Activated CD8-positive, alpha-beta memory T cell treated with anti-CD3 and anti-CD28 coated beads for 1 hour (primary cell): ENCODE measurements at places on chromosomes 4 and X.

DNA sequence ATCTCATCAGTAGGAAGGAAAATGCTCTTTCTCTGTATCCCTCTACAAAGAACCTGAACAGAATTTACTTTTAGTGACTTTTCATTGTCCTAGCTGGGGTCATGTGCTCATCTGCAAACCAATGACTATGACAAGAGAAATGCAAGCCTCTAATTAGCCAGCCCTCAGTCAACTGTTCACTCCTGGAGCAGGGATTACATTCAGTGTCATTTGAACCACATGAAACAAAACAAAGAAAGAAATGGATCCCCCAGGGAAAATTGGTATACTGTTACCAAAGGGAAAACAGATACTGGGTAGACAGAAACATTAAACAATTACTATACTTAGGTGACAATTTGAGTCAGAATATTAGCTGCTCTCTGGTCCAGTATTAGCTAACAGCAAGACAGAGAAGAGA is 173.6 kb downstream of the RCHY1 start:
- DNase-seq: no peak

DNA sequence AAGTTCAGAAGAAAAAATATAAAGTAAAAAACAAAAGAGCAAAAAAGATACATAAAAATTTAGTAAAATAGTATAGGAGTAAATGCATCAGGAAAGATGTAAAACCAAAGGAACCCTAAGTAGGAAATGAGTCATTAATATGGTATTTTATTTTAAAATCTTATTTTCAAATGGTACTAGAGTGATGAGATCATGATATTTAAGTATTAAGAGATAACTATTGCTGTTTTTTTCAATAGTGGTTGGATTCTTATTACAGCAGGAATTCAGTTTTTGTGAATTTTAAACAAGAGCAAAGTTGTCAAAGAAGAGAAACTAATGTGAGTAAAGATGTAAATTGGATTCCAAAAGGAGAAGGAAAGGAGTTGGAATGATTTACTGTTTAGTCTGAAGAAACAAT is 20.0 kb downstream of the EMCN start:
- DNase-seq: no peak

DNA sequence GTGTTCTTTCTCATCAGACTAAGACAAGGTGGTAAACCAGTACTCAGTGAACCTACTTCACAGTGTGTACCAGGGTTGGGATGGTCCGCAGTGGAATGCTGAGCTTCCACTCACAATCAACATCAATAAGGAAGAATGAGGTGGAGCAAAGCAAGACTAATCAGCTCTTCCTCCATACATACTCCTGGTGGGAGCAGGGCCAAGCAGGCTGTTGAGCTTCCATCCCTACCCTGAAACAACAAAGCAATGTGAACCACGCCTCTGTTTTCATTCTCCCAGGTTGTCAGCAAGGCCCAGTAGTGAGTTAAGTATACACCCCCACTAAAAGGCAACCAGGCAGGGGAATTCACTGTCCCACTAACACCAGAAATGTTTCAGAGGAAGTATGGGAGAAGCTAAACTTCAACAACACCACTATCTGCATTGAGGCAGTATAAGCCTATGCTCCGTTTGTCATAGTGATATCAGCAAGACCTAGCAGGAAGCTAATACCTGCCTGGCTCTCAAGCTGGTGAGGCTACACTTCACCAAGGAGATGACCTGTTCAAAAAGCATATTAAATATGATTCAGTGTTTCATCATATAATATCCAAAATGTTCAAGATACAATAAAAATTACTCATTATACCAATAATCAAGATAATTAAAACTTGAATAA is 109.5 kb downstream of the DDX60 start:
- DNase-seq: no peak

DNA sequence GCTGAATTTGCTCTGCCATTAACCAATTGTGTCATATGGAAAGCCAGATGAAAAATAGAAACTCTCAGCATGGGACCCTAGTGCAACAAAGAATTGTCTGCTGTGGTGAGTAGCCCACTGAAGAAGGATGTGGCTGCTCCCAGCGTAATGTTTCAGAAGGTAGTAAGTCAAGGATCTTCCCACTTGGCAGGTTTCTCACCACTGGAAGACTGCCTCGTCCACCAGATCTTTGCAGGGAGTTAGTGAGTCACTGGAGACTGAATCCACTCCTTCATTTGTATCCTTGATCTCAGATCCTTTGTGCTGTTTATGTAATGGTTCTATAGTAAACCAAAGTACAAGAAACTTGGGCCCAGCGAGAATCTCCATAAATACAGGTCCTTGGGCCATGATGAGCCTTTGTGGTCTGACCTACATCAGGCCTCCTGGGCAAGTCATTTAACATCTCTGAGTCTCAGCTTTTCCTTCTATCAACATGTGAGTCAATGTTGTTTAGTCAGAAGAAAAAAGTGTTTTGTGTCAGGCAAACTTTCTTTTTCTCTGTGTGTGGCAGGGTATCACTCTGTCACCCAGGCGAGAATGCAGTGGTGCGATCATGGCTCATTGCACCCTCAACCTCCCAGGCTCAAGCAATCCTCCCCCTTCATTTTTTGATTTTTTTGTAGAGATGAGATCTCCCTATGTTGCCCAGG is 78.0 kb upstream of the CCDC160 start:
- DNase-seq: no peak

- DNase-seq: no peak
Observed at GRCh38 chr4:8914461-8915171, 43.0 kb upstream of the HMX1 start.

- DNase-seq: no peak
Observed at GRCh38 chrX:38402118-38402517, 49.7 kb downstream of the OTC start.

- no peak for DNase-seq
Observed at GRCh38 chr4:118154649-118155048, 120.4 kb downstream of the NDST3 start.

- no peak for DNase-seq
Observed at GRCh38 chr4:8681391-8681790, 88.8 kb downstream of the CPZ start.

GRCh38 chr4:158714937-158715336 is 8.3 kb downstream of the PPID start:
- DNase-seq: no peak

DNA sequence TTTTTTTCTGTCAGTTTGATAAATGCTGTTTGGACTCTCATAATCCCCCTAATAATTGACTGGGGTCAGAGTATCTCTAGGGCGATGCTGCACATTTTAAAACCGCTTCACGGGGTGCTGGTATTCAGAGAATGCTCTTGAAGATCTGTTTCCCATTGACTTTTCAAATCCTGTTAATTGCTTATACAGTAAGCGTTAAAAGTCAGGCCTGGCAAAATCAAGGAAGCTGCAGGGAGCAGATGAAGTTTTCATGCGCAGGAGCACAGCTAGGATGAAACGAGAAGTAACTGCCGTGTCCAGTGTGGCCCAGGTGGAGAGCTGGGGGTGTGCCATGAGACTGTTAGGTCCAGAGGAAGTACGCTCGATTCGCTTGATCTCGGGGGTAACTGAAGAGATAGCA is 312.9 kb downstream of the TRIML1 start:
- no peak for DNase-seq

GRCh38 chrX:110201799-110202198 is 116.1 kb downstream of the AMMECR1 start:
- no peak for DNase-seq

DNA sequence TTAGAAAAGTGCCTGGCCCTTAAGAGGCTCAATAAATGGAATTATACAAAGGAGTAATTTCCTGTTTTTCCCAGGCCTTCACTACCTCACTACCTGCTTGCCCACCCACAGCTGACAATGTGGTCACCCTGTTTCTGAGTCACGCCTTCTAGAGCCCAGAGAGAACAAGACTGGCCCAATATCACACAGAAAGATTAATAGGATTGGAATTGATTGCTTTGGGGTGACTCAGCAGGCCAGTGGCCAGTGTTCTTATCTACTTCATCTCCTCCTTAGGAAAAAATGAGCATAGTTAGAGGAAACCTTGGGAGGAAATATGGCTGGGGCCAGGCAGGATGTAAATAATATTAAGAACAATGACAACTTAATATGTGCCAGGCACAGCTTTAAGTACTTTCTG is 4.5 kb upstream of the FGF16 start:
- DNase-seq: no peak

DNA sequence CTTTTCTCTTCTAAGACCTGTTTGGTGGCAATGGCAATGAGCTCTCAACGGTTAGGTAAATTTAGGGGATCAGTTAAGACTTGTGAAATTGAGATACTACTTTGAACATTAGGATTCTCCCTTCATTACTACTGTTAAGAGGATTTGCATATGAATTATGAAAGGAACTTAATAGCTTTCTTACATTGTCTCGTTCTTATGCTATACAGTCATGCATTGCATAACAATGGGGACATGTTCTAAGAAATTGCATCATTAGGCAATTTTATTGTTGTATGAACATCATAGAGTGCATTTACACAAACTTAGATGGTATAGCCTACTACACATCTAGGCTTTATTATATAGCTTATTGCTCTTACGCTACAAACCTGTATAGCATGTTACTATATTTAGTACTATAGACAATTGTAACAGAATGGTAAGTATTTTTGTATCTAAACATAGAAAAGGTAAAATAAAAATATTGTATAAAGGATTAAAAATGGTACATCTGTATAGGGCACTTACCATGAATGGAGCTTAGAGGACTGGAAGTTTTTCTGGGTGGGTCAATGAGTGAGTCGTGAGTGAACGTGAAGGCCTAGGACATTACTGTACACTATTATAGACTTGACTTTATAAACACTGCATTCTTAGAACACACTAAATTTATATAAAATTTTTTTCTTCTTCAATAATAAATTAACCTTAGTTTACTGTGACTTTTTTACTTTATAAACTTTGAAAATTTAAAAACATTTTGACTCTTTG is 62.5 kb downstream of the PAQR3 start:
- DNase-seq: no peak

- DNase-seq: no peak
Observed at GRCh38 chr4:38768968-38769394, 13.8 kb downstream of the TLR10 start.

- no peak for DNase-seq
Observed at GRCh38 chr4:64967286-64967685, 558.0 kb upstream of the TECRL start.

GRCh38 chr4:19857380-19857779 is 394.3 kb upstream of the SLIT2 start:
- DNase-seq: no peak

- DNase-seq: no peak
Observed at GRCh38 chr4:127049526-127049925, 583.2 kb upstream of the INTU start.

- no peak for DNase-seq
Observed at GRCh38 chr4:16026160-16026761, 57.6 kb downstream of the PROM1 start.

DNA sequence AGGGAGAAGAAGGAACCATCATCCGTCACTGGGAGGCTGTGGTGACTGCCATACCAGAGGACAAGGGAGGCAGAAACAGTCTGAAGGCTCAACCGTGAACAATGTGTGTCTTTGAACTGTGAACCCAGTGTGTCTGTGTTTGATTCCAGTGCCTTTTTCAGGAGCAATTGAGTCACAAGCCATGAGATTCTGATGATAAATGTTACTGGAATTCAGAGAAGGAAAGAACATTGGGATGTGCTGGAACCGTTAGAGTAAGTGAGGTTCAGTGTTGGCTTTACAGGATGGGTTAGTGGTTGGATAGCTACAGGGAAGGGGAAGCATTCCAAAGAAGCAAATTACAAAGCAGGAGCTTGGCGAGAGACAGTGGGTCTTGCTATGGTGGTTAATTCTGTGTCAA is 464.4 kb downstream of the TRIML1 start:
- no peak for DNase-seq

GRCh38 chrX:12228862-12229261 is 90.6 kb downstream of the FRMPD4 start:
- no peak for DNase-seq

- DNase-seq: no peak
Observed at GRCh38 chr4:29142708-29143107, 1577.5 kb upstream of the PCDH7 start.

GRCh38 chrX:19639813-19640462 is 124.6 kb upstream of the MAP3K15 start:
- DNase-seq: no peak

DNA sequence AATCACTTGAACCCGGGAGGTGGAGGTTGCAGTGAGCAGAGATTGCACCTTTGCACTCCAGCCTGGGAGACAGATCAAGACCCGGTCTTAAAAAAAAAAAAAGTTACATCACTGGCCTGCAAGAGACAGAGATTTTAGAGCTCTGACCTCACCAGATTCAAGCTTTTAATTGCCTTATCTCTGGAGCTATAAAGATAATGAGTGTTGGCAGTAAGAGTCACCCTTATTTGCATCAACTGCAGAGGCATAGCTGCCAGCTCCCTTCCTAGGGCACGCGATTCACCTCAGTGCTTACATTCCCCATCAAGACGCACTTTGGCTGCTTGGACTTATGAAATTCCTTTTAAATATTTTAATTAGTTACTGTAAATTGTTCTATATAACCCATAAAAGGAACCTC is 12.5 kb upstream of the SPATA4 start:
- no peak for DNase-seq

- DNase-seq: no peak
Observed at GRCh38 chr4:135411251-135411650, 1209.7 kb upstream of the PABPC4L start.

- no peak for DNase-seq
Observed at GRCh38 chr4:169658975-169659715, 38.8 kb downstream of the CLCN3 start.

DNA sequence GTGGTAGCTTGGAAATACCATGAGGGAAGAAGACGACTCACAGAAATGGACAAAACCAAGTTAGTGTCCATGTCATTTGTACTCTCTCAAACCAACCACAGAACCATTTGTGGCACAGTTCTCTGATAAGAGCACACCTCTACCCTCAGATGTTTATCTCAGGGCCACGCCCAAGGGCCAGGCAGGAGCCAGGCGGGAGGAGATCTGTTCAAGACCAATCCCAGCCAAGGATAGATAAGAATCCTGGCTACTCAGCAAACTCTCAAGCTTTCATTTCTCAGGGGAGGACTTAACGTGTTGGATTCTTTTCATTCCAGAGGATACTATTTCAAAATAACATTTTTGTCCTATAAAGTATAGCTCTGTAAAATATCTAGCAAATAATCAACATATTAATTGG is 95.0 kb downstream of the NYX start:
- DNase-seq: no peak

GRCh38 chr4:907691-908425 is 24.3 kb downstream of the GAK start:
- no peak for DNase-seq

DNA sequence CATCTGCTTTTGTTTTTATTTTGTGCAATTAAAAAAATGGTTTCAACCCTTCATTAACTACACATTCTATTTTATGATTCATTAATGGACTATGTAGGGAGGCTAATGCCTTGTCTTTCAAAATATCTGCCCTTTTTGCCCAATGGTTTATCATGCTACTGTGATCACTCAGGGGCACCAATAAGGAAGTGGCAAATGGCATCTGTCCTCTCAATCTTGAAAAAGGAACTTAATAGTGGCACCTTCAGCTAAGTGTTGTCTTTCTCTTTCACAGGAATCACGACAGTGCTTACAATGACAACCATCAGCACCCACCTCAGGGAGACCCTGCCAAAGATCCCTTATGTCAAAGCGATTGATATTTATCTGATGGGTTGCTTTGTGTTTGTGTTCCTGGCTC is 57.1 kb downstream of the COMMD8 start:
- no peak for DNase-seq
